IMR-90 (cell line): ENCODE measurements at places on chromosomes 3 and 15. TPM values are rescaled to one million over a fixed set of nuclear protein-coding genes. Genes with fewer than 3 reads are reported as not detected.

The MAP3K13 gene
- total RNA-seq: 17.6 and 19.2 TPM in 2 replicates

The SRGAP3 gene
- total RNA-seq: 1.1 and 1.4 TPM in 2 replicates

The CYP1A1 gene
- total RNA-seq: under 0.01 TPM in 2 replicates

The TGM4 gene
- total RNA-seq: under 0.01 TPM in 1 of 2 replicates, not detected in the other

The FANCD2 gene
- total RNA-seq: 18.9 and 19.7 TPM in 2 replicates
